ENCODE measurements at places on chromosomes 5 and 9. TPM values are rescaled to one million over a fixed set of nuclear protein-coding genes. Genes with fewer than 3 reads are reported as not detected.

DNA sequence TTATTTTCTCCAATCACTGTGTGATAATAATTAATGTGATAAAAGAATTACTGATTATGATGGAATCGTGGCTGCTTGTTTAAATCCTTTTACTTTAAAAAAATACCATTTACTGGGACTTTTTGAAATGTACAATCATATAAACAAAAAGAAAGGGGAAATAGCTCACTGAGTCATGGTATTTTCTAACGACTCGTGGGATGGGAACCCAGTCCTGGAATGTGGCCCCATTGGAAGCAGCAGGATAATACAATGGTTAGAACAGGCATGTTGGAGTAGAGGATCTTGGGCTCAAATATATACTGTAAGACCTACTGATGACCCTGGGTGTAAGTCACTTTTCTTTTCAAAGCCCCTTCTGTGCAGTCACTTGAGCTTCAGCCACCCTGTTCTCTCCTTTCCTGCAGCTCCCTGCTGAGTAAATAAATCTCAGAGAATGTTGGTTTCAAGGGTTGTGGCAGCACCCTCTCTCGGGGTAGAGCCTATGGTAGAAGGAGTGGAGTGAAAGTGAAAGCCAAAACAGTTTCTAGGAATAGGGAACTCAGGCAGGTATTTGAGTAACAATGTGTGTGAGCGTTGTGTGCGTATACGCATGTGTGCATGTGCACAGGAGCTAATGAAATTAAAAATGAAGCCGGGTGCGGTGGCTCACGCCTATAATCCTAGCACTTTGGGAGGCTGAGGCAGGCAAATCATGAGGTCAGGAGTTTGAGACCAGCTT, 40.8 kb upstream of the LARP1 start:
- no peak overlapping the region for H3K4me3 ChIP-seq
- no peaks in the 10 kb centered on the region for H3K36me3 ChIP-seq
- no peaks in the 10 kb centered on the region for H3K27me3 ChIP-seq
- no peak overlapping the region for H3K27ac ChIP-seq

DNA sequence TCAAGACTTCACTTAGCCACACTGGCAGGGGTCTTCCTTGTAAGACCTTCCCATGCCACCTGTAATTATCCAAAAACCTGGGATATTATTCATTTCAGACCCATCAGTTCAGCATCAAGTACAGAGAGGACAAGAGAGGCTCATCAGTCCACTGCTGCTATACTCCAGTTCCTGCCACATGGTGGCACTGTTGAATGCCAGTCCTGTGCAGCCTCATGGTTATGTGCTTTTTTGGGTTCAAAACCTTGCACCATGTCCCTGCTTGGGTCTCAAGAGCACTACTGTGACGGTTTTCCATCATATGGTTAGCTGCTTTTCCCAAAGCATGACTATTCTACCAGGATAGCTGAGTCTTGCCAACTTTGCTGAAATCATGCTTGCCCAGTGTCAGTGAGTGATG, 8.5 kb downstream of the PTGS1 start:
- H3K27me3 ChIP-seq: peaks cover 10% of the 10 kb centered on the region
- H3K4me3 ChIP-seq: no peak overlapping the region
- no peak overlapping the region for H3K27ac ChIP-seq
- DNase-seq: peak; percentile 10

DNA sequence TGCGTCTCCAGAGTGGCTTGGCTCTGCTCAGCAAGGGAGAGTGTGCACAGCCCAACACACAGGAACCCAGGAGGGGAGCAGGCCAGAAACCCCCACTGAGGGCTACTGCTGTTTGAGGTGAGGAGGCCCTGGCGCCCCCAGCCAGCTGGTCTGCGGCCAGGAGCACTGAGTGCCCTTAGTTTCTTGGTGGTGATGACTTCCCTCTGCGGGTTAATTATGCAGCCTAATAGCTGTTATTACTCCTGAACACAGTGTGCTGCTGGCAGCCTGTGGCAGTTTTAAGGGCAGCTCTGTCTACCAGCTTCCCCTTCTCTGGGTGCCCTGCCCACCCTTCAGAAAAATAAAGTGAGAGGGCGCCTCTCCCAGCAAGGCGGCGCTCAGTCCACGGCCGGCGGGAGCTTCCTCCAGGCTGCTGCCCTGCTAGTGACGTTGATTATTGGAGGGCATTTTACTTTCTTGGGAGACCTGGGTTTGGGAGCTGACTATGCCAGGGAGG, 19.2 kb downstream of the GADD45G start:
- no peak overlapping the region for H3K27ac ChIP-seq
- no peak for DNase-seq
- no peaks in the 10 kb centered on the region for H3K4me1 ChIP-seq
- H3K36me3 ChIP-seq: no peaks in the 10 kb centered on the region
- no peaks in the 10 kb centered on the region for H3K27me3 ChIP-seq

Gene IFNK
- not detected for total RNA-seq

Data from activated T-cell treated with anti-CD3 and anti-CD28 coated beads, Interleukin-2, amount 50 U/mL, for 72 hours (primary cell).